ENCODE measurements at places on chromosomes 13 and 19. TPM values are rescaled to one million over a fixed set of nuclear protein-coding genes. Genes with fewer than 3 reads are reported as not detected.

The LHB gene
- not detected for total RNA-seq

DNA sequence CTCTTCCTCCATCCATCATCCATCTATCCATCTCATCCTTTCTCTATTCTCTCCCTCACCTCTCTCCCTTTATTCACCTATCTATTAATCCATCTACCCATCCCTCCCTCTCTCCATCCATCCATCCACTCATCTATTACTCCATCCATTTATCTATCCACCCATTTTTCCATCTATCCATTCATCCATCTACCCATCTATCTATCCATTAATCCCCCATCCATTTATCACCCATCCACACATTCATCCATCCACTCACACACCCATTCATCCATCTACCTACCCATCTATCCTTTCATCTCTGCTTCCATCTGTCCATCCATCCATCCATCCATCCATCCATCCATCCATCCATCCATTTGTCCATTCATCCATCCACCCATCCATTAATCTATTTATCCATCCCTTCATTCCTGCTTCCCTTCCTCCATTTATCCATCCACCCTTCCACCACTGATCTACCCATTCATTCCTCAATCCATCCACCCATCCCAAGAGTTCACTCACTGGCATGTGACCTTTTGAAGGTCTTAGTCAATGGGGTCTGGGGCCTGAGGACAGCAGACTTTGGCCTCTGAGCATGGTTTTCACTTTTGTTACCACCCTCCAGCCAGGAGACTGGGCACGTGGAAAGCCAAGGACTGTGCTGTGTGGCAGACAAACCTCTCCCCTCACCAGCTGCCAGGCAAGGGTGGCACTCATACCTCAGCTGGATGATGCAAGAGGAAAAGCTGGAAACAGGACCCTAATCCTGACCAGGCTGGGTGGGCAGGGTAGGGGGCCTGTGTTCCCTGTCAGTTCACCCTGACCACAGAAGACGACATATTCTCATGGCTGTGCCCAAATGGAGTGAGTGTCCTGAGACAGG lies 126.7 kb downstream of the URI1 start:
- peaks cover 5% of the 10 kb centered on the region for H3K27me3 ChIP-seq
- peak; percentile 8 for DNase-seq
- no peak overlapping the region for H3K4me3 ChIP-seq
- no peak overlapping the region for H3K27ac ChIP-seq

DNA sequence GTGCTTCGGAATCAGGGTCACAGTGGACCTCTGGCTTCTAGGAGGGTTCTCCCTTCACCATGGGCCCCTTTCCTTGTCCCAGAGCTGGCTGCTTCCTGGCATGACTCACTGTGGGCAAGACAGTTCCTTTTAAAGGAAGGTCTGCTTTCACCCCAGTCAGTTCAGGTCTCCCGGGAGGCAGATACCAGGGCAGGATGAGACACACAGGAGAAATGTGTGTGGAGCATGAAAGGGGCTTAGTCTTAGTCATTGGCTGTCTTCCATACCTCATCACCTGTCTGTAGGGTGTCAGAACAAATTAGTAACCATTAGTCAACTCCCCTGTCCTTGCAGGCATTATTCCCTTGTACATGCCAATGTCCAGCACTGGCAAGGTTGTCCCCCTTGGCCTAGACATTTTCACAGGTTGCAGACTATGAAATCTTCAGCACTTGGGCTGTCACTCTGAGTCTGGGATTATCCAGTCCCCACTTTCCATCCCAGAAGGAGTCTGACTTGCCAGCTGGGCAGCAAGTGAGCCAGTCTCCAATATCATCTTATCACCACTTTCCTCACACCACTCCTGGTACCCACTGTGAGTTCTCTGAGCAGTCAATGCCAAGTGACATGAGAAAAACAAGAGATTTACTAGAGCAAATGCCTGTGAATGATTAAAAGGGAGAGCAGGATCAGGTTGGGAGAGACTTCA lies 76.8 kb upstream of the MEDAG start:
- H3K36me3 ChIP-seq = peaks cover 11% of the 10 kb centered on the region
- H3K27ac ChIP-seq = no peak overlapping the region
- H3K4me3 ChIP-seq = no peak overlapping the region
- peaks cover 7% of the 10 kb centered on the region for H3K27me3 ChIP-seq

DNA sequence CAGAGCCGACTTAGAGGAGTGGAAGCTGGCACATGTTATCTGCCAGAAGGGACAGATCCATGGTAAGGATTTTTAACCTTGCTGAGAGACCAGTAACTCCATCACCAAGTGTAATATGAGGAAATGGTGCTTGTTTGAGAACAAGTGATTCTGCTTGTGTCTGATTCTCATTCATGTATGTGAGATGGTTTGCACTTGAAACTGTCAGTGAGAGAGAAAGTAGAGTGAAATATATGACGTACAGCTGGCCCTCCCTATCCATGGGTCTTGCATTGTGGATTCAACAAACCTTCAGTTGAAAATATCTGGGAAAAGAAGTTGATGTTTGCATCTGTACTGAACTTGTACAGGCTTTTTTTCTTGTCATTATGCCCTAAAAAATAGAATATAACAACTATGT lies 2.0 kb upstream of the ZNF461 start:
- H3K27ac ChIP-seq = peak overlapping the region; percentile 5
- H3K36me3 ChIP-seq = peaks cover 48% of the 10 kb centered on the region
- peaks cover 17% of the 10 kb centered on the region for H3K27me3 ChIP-seq
- no peak for DNase-seq
- H3K4me1 ChIP-seq = peaks cover 4% of the 10 kb centered on the region

GRCh38 chr13:70941454-70941853 lies 833.2 kb upstream of the KLHL1 start:
- no peak overlapping the region for H3K27ac ChIP-seq
- H3K4me1 ChIP-seq = peaks cover 17% of the 10 kb centered on the region
- DNase-seq = no peak
- no peak overlapping the region for H3K4me3 ChIP-seq

The PNMA8B gene
- 0.76 TPM for total RNA-seq

DNA sequence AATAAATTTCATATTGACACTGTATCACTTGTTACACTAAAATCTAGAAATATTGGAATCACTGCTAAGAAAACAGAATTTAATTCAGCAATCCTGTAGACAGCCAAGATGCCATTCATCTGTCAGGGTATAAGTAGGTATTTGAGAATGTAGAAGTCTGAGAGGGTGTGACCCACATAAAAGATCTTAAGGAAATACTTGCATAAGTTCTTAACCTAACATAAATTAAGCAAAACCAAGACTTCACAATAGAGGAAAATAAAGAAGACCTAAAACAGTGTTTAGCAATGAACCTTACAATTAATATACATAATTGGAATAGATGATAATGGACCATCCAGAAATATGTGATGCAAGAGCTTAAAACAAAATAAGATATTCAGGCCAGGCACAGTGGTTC lies 636.2 kb downstream of the TBC1D4 start:
- no peaks in the 10 kb centered on the region for H3K36me3 ChIP-seq
- H3K27me3 ChIP-seq = no peaks in the 10 kb centered on the region
- no peak overlapping the region for H3K4me3 ChIP-seq
- no peak for DNase-seq
- H3K4me1 ChIP-seq = no peaks in the 10 kb centered on the region

DNA sequence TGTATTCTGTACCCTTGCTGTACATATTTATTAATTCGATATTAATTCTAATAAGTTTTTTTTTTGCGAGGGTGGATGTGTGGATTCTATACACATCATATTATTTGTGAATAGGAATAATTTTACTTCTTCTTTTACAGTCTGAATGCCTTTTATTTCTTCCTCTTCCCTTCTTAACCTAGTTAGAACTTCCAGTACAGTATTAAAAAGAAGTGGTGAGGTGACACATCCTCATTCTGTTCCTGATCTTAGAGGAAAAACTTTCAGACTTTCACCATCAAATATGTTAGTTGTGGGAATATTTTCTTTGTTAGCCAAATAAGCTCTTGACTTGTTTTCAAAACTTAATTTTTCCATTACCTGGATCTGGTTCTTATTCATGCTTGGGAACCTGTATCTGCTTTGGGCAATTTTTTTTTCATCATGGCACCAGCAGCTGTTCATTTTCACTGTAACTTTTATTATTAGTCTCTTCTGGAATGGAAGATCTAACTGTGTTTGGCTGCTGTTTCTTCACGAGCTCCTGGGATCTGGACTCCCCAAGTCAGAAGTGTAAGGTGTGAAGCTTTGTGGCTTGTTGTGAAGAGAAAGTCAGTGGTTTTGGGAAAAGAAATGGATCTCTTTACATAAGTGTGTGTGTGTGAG lies 33.1 kb downstream of the RGCC start:
- peaks cover 2% of the 10 kb centered on the region for H3K27me3 ChIP-seq
- H3K36me3 ChIP-seq = no peaks in the 10 kb centered on the region
- H3K27ac ChIP-seq = no peak overlapping the region
- DNase-seq = no peak
